ENCODE measurements at places on chromosomes 3 and 15. TPM values are rescaled to one million over a fixed set of nuclear protein-coding genes. Genes with fewer than 3 reads are reported as not detected.

DNA sequence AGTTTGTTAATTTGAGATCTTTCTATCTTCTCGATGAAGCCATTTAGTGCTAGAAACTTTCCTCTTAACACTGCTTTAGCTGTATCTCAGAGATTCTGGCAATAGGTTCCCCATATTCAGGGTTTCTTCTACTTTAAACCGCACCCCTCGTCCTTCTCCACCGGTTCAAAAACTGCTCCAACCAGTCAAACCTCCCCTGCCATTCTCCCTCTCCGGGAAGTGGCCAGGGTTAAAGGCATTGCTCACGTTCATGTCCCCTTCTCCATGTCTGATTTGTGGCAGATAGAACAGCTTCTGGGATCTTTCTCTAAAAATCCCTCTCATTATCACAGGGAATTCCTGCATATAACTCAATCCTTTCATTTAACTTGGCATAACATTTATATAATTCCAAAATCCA, 14.4 kb downstream of the ALDH1L1 start:
- no peak for ATAC-seq

Gene ZNF385D
- not detected for total RNA-seq

Gene MBNL1
- 322 TPM for total RNA-seq

Gene PP2D1
- total RNA-seq: not detected

- ATAC-seq: no peak
These were observed 37.1 kb downstream of the QTRT2 start for GRCh38 chr3:114093596-114093995.

DNA sequence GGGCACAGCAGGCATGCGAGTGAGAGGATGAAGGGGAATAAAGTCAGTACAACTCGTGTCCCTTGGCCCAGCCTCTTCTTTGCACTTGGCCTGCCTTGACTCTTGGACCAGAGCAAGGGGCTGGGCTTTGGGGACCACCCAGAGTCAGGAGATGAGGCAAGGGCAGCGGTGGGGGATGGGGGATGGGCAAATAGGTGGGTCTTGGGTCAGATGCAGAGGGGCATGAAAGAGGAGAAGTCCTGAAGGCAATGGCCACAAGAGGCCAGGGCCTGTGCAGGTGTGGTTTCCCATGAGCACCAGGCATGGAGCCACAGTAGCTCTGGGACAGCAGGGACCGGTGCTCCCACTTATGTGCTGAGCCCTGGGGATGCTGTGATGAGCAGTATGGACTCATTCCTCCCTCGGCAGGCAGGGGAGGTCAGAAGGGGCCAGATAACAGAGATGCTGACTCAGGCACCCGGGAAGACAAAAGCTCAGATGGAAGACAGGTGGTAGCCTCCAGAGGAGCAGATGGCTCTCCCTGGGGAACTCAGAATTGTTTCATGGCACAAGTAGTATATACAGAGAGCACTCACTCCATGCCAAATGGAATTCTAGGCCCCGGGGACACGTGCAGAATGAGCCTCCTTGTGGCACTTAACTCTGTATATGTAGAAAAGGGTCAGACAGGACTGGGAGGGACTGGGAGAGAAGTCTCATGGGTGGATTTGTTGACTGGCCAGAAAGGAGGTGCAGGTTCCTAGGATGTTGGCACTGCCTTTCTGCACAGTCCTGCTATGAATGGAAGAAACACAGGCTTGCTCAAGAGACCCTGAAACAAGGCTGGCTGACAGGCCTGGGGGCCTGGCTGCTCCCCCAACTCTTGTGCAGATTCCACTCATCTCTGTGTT, 14.3 kb downstream of the ZBTB47 start:
- ATAC-seq: no peak

- no peak for ATAC-seq
These were observed 13.4 kb downstream of the RFTN1 start for GRCh38 chr3:16500093-16500492.

GRCh38 chr15:44545913-44546802, 9.2 kb downstream of the EIF3J start:
- peak; percentile 97 for ATAC-seq

DNA sequence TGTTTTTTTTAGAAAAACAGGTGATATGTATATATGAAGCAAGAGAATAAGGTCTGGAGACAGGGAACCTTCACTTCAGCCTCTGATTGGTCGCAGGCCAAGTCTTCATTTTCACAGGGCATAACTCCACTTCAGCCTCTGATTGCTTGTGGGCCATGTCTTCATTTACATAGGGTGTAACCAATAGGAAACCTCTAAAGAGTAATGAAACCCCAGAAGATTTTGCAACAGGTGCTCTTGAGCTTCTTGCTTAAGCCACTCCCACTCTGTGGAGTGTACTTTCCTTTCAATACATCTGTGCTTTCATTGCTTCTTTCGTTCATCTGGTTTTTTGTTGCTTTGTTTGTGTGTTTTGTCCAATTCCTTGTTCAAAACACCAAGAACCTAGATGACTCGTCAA, 22.6 kb upstream of the SCG3 start:
- ATAC-seq: no peak

DNA sequence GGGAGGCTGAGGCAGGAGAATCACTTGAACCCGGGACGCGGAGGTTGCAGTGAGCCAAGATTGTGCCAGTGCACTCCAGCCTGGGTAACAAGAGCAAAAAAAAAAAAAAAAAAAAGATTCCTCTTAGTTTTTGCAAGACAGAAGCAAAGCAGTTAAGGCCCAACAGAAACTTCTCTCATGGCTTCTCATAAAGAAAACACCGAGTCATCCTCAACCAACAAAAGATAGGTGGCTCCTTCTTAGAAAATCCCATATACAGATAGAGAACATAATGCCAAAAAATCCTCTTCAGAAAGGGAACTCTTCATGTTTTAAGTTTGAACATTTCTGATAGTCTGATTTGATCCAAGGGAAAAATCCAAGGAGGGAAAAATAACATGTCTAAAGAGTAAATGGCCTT, 12.5 kb upstream of the SKIL start:
- ATAC-seq: no peak

DNA sequence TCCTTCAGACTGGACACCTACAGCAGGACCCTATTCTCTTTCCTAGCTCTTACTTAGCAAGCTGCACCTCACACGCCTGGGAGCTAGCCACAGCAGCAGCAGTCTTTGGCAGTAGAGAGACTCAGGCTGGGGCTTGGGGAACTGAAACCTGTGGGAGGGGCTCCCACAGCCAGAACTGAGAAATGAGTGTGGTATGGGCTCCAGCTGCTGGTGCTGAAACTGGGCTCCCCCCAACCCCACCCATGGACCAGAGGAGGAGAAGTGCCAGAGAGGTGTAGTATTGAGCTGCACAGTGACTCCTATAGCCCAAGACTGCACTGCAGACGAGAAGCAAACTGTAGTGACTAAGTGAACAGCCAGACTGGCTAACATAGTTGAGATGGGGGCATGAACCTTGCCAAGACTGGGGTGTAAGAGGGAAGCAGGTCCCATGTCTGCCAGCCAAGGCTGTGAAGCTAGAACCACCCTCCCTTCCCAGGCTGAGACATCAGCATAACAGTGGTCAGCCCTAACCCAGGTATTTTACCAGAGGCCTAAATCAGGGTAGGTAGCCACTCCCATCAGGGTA, 62.5 kb downstream of the MYO5A start:
- peak; percentile 75 for ATAC-seq

DNA sequence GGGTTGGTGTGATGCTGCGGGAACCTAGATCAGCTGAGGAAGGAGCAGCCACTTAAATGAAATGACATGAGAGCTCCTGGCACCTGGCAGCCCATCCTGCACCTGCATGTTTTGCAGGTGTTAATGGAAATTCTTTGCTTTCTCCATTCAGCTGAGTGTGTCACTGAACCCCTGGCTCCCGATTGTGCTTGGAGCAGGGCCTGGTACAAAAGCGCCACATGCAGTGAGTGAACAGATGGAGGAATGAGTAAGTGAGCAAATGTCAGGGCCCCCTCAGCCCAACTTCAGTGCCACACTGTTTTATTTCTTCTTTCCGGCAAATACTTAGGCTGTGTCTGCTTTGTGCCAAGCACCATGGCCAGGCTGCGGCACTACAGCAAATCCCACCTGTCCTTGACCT, 132.2 kb downstream of the ASB7 start:
- no peak for ATAC-seq

DNA sequence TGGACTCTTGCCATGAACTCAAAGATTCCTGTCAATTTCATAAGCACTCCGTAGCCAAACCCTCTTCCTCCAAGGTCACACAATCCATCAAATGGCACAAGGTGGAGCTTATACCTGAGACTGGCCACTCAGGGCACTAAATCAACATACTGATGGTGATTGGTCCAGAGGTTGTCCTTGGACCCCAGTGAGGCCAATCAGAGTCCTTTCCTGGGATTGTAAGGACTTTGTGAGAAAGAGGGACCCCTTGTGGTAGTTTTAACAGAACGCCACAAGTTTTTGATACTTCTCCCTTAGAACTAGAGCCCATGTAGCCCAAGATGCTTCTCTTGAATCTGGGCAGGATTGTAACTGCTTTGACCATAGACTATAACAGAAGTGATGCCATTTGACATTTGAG, 44.4 kb upstream of the LARS2 start:
- peak; percentile 59 for ATAC-seq

DNA sequence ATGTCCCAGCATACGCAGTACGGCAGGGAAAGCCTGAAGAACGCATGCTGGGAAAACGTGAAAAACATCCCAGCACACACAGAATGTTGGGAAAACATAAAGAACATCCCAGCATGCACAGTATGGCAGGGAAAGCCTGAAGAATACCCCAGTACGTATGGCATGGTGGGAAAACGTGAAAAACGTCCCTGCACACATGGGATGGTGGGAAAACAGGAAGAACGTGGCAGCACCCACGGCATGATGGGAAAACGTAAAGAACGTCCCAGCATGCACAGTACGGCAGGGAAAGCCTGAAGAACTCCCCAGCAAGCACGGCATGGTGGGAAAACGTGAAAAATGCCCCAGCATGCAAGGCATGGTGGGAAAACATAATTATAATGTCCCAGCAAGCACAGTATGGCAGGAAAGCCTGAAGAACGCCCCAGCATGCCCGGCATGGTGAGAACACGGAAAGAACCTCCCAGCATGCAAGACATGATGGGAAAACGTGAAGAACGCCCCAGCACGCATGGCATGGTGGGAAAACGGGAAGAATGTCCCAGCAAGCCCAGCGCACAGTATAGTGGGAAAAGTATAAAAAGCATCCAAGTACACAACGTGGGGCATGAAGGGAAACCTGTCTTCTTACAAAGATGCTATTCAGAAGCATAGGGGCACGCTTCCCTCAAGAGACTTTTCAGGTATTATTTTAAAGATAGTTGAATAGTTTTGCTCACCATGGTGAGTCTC, 128.3 kb downstream of the OCA2 start:
- no peak for ATAC-seq

- ATAC-seq: no peak
These were observed 28.2 kb upstream of the KCNMB3 start for GRCh38 chr3:179278932-179279693.

Data from activated T-helper 17 cell treated with anti-CD3 and anti-CD28 coated beads, Interleukin-2, amount 50 U/mL, for 72 hours (primary cell).